ENCODE measurements at places on chromosomes 13 and 19. TPM values are rescaled to one million over a fixed set of nuclear protein-coding genes. Genes with fewer than 3 reads are reported as not detected.
A peak's percentile ranks its signal among the peaks of the same experiment; 100 is the strongest.

DNA sequence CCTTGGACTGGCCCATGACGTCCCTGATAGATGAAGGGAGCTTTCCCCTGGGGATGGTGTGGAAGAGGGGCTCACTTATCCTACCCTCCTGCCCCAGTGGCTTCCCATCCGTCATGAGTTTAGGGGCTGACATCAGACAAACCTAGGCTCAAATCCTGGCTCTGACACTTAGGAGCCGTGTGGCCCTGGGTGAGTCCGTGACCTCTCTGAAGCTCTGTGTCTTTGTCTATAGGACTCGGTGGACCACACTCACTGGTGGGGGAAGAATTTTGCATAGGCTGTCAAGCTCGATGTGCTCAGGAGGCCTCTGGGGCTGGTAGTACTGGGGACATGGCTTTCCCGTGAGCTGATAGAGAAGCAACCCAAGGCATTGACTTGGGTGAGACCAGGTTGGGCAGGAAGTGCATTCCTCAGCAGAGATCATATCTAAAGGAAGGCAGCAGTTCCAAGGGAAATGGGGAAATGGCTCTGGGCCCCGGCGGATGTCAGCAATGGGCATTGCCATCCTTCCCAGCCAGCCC lies 17.4 kb upstream of the AP1M2 start:
- peak overlapping the region; percentile 68 for H3K27ac ChIP-seq
- H3K4me3 ChIP-seq: no peak overlapping the region
- DNase-seq: no peak
- H3K27me3 ChIP-seq: no peaks in the 10 kb centered on the region

- no peaks in the 10 kb centered on the region for H3K4me1 ChIP-seq
- H3K27me3 ChIP-seq: no peaks in the 10 kb centered on the region
- no peak for DNase-seq
These were observed 43.4 kb downstream of the BICRA start for GRCh38 chr19:47652285-47652684.

GRCh38 chr19:53157626-53158025 lies 1.2 kb downstream of the ZNF347 start:
- no peak for DNase-seq
- H3K36me3 ChIP-seq: no peaks in the 10 kb centered on the region
- H3K4me1 ChIP-seq: no peaks in the 10 kb centered on the region
- H3K4me3 ChIP-seq: peak overlapping the region; percentile 65

GRCh38 chr19:22620401-22620800 lies 13.7 kb upstream of the ZNF492 start:
- no peak overlapping the region for H3K27ac ChIP-seq
- H3K4me1 ChIP-seq: no peaks in the 10 kb centered on the region
- H3K27me3 ChIP-seq: no peaks in the 10 kb centered on the region
- H3K4me3 ChIP-seq: no peak overlapping the region
- no peak for DNase-seq

DNA sequence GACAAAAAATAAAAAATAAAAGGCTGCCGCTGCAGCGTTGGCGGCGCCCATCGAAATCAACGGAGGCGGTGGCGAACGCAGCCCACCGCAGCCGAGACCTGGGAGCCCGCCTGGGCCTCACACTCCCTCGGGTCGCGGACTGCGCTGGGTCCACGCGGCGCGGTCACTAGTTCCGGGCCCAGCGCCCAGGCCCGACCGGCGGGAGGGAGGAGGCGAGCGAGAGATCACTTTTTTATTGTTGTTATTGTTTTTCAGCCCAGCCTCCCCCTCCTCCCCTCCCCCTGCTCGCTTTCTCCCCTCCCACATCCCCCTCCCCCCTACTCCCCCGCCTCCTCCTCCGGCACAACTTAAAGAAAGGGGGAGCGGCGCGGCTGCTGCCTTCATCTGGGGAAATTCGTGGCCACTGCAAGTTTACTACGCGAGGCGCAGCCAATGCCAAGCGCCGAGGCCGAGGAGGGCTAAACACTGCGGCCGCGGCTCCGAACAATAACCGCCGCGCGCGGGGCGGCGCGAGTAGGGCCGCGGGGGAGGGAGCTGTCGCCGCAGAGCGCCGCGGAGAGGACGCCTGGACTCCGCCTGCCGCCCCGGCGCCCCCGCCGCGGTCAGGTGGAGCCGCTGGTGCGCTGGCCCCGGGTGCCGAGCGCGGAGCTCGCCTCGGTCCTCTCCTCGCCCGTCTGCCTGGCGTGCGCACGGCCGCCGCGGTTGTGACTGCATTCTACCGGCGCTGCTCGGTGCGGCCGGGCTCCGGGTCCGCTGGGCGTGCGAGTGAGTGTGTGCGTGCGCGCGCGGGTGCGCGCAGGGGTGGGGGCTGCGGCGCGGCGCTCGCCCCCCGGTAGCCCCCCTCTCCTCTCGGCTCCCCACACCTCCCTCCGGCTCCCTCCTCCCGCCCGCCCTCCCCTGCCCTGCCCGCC lies 505 bp upstream of the ZIC2 start:
- peaks cover 2% of the 10 kb centered on the region for H3K27me3 ChIP-seq
- no peaks in the 10 kb centered on the region for H3K36me3 ChIP-seq
- H3K27ac ChIP-seq: no peak overlapping the region
- peak overlapping the region; percentile 46 for H3K4me3 ChIP-seq
- no peaks in the 10 kb centered on the region for H3K4me1 ChIP-seq

- no peak overlapping the region for H3K27ac ChIP-seq
- DNase-seq: peak; percentile 95
- no peaks in the 10 kb centered on the region for H3K4me1 ChIP-seq
- no peaks in the 10 kb centered on the region for H3K27me3 ChIP-seq
- peak overlapping the region; percentile 50 for H3K4me3 ChIP-seq
These were observed 1.3 kb downstream of the IRF3 start for GRCh38 chr19:49664171-49665035.

GRCh38 chr13:110714797-110715394 lies 1.4 kb downstream of the ING1 start:
- no peaks in the 10 kb centered on the region for H3K36me3 ChIP-seq
- H3K27me3 ChIP-seq: no peaks in the 10 kb centered on the region
- DNase-seq: peak; percentile 76
- H3K4me1 ChIP-seq: no peaks in the 10 kb centered on the region

- H3K4me1 ChIP-seq: no peaks in the 10 kb centered on the region
- H3K36me3 ChIP-seq: no peaks in the 10 kb centered on the region
- no peak overlapping the region for H3K27ac ChIP-seq
- no peak overlapping the region for H3K4me3 ChIP-seq
These were observed 10.7 kb upstream of the CRTC1 start for GRCh38 chr19:18672606-18673337.

- H3K27me3 ChIP-seq: no peaks in the 10 kb centered on the region
- DNase-seq: no peak
- H3K4me3 ChIP-seq: no peak overlapping the region
- no peak overlapping the region for H3K27ac ChIP-seq
- no peaks in the 10 kb centered on the region for H3K4me1 ChIP-seq
- no peaks in the 10 kb centered on the region for H3K36me3 ChIP-seq
These were observed 246.5 kb upstream of the TMTC4 start for GRCh38 chr13:100921139-100921538.

- H3K27me3 ChIP-seq: no peaks in the 10 kb centered on the region
- DNase-seq: no peak
- H3K4me1 ChIP-seq: no peaks in the 10 kb centered on the region
- no peaks in the 10 kb centered on the region for H3K36me3 ChIP-seq
These were observed 8.5 kb upstream of the ZNF91 start for GRCh38 chr19:23403581-23404324.

GRCh38 chr13:108214441-108215271 lies 680 bp downstream of the LIG4 start:
- peak; percentile 71 for DNase-seq
- H3K36me3 ChIP-seq: no peaks in the 10 kb centered on the region
- H3K27ac ChIP-seq: peak overlapping the region; percentile 3
- peaks cover 2% of the 10 kb centered on the region for H3K4me1 ChIP-seq
- no peaks in the 10 kb centered on the region for H3K27me3 ChIP-seq
- H3K4me3 ChIP-seq: peak overlapping the region; percentile 18

- peaks cover 2% of the 10 kb centered on the region for H3K36me3 ChIP-seq
- H3K27me3 ChIP-seq: no peaks in the 10 kb centered on the region
- no peak overlapping the region for H3K27ac ChIP-seq
- peak; percentile 95 for DNase-seq
- H3K4me1 ChIP-seq: no peaks in the 10 kb centered on the region
These were observed 625 bp upstream of the ZNF20 start for GRCh38 chr19:12140545-12141404.

- H3K4me3 ChIP-seq: no peak overlapping the region
- H3K4me1 ChIP-seq: no peaks in the 10 kb centered on the region
- H3K27ac ChIP-seq: no peak overlapping the region
- H3K36me3 ChIP-seq: no peaks in the 10 kb centered on the region
- peak; percentile 48 for DNase-seq
These were observed 12.9 kb upstream of the GARIN5A start for GRCh38 chr19:50489461-50490011.

GRCh38 chr13:28349907-28350654 lies 144.8 kb downstream of the FLT1 start:
- H3K4me3 ChIP-seq: no peak overlapping the region
- no peak overlapping the region for H3K27ac ChIP-seq
- H3K27me3 ChIP-seq: no peaks in the 10 kb centered on the region

- DNase-seq: no peak
- no peaks in the 10 kb centered on the region for H3K36me3 ChIP-seq
- H3K4me3 ChIP-seq: no peak overlapping the region
- H3K4me1 ChIP-seq: no peaks in the 10 kb centered on the region
- no peaks in the 10 kb centered on the region for H3K27me3 ChIP-seq
These were observed 415.0 kb downstream of the FOXO1 start for GRCh38 chr13:40251343-40252032.

- H3K27ac ChIP-seq: no peak overlapping the region
- H3K4me1 ChIP-seq: no peaks in the 10 kb centered on the region
- no peak overlapping the region for H3K4me3 ChIP-seq
These were observed 9.5 kb upstream of the TSPAN16 start for GRCh38 chr19:11286312-11286974.

DNA sequence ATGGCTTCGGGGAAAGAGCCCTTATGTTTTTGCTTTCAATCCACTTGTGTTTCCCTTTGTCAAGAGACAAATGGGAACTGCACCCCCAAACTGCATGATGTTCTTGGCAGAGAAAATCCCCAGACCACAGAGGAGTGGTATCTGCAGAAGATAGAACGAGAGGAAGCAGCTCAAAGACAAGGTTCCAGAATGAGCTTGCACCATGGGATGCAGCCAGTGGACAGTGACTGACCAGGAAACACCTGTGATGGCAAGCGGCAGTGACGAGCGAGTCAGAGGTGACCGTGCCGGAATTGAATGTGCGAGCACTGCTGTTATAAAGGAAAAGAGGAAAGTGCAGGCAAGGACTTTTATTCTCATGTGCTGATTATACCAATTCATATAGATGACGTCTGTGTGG lies 46.3 kb downstream of the IRS2 start:
- H3K27ac ChIP-seq: no peak overlapping the region
- no peaks in the 10 kb centered on the region for H3K27me3 ChIP-seq
- H3K4me3 ChIP-seq: no peak overlapping the region
- H3K4me1 ChIP-seq: no peaks in the 10 kb centered on the region
- no peaks in the 10 kb centered on the region for H3K36me3 ChIP-seq

- no peaks in the 10 kb centered on the region for H3K27me3 ChIP-seq
- H3K27ac ChIP-seq: no peak overlapping the region
- DNase-seq: no peak
- H3K36me3 ChIP-seq: no peaks in the 10 kb centered on the region
- H3K4me3 ChIP-seq: no peak overlapping the region
- H3K4me1 ChIP-seq: no peaks in the 10 kb centered on the region
These were observed 8.5 kb upstream of the ABHD17A start for GRCh38 chr19:1893791-1894190.

DNA sequence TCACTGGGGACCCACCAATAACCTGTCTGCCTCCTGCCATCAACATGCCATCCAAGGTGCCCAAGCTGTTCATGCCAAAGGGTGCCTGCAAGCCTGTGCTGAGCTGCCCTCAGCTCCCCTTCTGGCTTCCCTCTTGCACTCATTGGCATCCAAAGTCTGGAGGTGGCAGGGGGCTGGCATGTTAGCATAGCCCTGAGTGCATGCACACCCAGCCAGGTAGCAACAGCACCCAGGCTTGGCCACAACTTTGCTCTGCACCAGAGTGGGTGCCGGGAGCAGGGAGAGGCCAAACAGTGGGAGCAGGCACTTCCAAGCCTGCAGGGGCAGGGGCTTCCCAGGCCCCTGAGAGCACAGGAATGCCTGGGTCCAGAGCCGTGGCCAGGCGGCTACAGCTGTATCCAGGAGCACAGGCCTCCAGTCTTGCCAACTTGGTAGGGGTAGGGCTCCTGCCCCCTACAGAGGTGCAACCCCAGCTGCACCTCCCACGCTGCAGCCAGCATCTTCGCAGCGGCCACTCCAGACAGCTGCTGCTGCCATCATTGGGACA lies 26.1 kb upstream of the TBC1D4 start:
- H3K4me3 ChIP-seq: no peak overlapping the region
- no peaks in the 10 kb centered on the region for H3K27me3 ChIP-seq
- no peak for DNase-seq
- no peaks in the 10 kb centered on the region for H3K4me1 ChIP-seq
- no peak overlapping the region for H3K27ac ChIP-seq
- no peaks in the 10 kb centered on the region for H3K36me3 ChIP-seq

GRCh38 chr19:47779524-47780214 lies 1.2 kb downstream of the SELENOW start:
- peaks cover 5% of the 10 kb centered on the region for H3K36me3 ChIP-seq
- peak overlapping the region; percentile 71 for H3K4me3 ChIP-seq
- peak; percentile 89 for DNase-seq

GRCh38 chr19:3055741-3056416 lies 6.4 kb downstream of the TLE5 start:
- H3K4me3 ChIP-seq: no peak overlapping the region
- peak; percentile 44 for DNase-seq
- H3K27me3 ChIP-seq: no peaks in the 10 kb centered on the region
- H3K27ac ChIP-seq: no peak overlapping the region
- H3K4me1 ChIP-seq: no peaks in the 10 kb centered on the region
- peaks cover 9% of the 10 kb centered on the region for H3K36me3 ChIP-seq

DNA sequence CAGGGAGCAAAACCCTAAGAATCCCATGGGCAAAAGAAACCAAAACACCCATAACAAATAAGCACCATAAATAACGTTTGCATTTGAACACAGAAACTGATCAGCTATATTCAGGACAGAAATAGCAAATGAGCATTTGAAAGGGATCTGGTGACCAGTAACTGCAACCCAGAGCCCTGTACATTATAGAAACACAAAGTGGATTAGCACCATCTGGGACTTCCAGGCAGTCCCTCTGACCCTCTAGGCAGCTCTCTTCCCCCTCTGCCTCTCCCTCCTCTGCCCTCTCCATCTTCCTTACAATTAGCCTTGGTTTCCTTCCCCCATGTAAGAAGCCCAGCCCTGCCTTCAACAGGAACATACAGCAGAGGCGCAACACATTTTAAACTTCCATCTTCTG lies 215.0 kb downstream of the DCLK1 start:
- H3K27ac ChIP-seq: no peak overlapping the region
- no peak overlapping the region for H3K4me3 ChIP-seq
- H3K27me3 ChIP-seq: no peaks in the 10 kb centered on the region
- H3K36me3 ChIP-seq: no peaks in the 10 kb centered on the region
- no peak for DNase-seq

Gene CEACAM4
- polyA plus RNA-seq: 0.51 TPM

Gene NCCRP1
- 0.38 TPM for polyA plus RNA-seq

Gene TMC4
- 15.8 TPM for polyA plus RNA-seq

Gene RFX1
- polyA plus RNA-seq: 1.9 TPM

Gene OR4F17
- not detected for polyA plus RNA-seq

Gene SIGLEC8
- 1.1 TPM for polyA plus RNA-seq

Gene CEACAM8
- polyA plus RNA-seq: 0.50 TPM

Gene SERTM1
- not detected for polyA plus RNA-seq

Gene OVOL3
- polyA plus RNA-seq: not detected
